ENCODE measurements at places on chromosomes 6 and 20.
A peak's percentile ranks its signal among the peaks of the same experiment; 100 is the strongest.

DNA sequence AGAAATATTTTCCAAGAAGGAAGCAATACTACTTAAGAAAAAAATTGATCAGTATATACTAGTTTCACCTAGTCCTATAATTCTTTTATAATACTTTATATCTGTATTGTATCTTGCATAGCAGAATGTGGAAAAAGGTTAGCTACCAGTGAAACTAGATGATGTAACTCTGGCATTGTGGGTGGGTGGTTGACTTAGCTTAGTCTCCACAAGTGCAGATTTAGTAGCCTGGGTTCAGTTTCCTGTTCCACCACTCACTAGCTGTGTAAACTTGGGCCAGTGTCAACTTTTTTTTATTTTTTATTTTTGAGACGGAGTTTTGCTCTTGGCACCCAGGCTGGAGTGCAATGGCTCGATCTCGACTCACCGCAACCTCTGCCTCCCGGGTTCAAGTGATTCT is 2.0 kb downstream of the MUC21 start:
- no peak for DNase-seq

GRCh38 chr6:127347178-127347577 is 3.8 kb upstream of the ECHDC1 start:
- DNase-seq, result no peak

- DNase-seq, result peak; percentile 80
Observed at GRCh38 chr20:3818155-3819151, 1.9 kb upstream of the AP5S1 start.

- no peak for DNase-seq
Observed at GRCh38 chr6:39407446-39407993, 85.0 kb upstream of the KCNK16 start.

- DNase-seq, result peak; percentile 3
Observed at GRCh38 chr6:116059713-116060571, 749 bp downstream of the FRK start.

DNA sequence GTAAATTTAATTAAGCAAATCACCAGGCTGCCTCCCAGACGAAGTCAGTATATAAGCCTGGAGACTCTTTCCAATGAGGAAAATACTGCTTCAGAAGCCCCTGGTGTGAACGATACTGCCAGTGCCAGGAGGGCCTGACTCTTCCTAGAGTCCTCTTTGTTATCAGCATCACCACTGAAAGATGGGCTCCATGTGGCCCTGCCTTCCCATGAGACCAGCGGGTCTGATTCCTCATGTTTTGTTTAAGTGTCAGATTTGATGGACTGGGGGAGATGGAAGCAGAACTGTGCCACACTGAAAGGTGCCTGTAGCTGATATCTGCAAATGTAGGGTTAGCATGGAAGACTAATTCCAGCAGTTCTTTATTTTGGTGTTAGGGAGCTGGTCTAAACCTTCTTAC is 7.9 kb downstream of the NQO2 start:
- no peak for DNase-seq

- DNase-seq, result peak; percentile 68
Observed at GRCh38 chr6:41371461-41371991, 36.1 kb downstream of the NCR2 start.

- DNase-seq, result no peak
Observed at GRCh38 chr20:46004889-46005473, 3.7 kb upstream of the MMP9 start.

DNA sequence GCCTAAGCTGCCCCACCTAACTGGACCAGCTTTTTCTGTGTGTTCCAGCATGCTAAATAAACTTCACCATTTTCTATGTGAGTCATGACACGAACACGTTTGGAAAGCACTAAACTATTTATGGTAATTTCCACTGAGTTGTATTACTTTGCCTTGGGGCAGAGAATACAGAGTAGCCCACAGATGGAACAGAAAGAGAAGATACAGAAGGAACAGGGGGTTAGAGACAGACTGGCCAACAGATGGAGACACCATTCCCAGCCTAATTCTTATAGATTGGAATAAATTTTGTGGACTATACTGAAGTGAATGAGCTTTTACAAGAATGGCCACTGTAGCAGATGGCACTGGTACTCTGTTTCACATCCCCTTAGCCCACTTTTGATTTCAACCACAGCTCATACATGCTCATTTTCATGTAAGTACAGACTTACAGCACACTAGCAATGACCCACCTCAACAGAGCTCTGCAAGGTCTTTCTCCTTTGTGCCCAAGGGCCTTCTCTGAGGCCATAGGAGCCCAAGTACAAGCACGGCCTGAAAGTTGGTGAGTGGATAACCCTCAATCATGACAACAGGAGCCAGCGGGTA is 13.1 kb upstream of the NT5DC1 start:
- peak; percentile 37 for DNase-seq

GRCh38 chr6:132512342-132512637 is 626 bp downstream of the STX7 start:
- DNase-seq, result no peak

DNA sequence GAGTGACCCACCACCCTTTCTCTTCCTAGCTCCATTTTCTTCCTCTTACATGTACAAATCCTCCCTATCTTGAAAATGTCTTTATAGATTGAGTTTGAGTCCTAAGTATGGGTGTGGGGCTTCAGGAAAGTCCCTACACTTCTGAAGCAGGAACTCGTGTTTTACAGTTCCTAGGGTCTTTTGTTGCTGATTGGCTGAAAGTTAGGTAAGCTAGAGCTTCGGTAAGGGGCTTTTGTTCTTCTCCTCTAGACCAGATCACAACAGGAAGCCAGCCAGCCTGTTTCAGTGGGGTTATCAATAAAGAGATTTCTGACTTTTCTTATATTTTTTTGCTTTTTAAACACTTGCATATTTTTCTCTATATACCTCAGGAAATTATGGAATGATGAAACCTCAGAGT is 51.3 kb downstream of the CNR1 start:
- no peak for DNase-seq

DNA sequence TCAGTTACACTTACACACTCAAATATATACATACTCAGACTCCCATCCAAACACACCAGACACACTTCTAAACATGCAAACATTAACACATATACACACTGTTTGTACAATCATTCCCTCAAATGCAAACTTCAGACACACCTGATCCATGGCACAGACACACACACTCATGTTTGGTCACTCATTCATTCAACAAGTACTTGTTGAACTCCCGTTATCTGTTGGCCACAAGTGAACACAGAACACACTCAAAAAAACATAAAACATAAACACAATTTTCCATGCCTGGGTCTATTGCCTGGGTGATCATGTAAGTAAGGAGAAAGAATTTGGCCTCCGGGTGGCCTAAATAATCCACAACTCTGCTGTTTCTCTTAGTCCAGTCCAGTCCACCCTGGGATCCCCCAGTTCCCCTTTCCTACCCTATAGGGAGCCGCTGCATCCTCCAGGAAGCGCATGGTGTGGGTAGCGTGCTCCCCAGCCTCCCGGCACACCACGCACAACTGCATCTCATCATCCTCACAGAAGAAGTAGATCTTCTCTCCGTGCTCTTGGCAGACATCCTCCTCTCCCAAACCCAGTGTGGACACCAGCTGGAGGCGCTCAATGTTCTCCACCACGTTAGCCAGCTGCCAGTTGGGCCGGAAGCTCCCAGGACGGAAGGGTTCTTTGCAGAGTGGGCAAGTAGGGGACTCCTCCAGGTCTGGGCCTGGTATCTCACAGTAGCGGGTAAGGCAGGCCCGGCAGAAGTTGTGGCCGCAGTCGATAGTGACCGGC is 815 bp downstream of the TRIM10 start:
- DNase-seq, result no peak

DNA sequence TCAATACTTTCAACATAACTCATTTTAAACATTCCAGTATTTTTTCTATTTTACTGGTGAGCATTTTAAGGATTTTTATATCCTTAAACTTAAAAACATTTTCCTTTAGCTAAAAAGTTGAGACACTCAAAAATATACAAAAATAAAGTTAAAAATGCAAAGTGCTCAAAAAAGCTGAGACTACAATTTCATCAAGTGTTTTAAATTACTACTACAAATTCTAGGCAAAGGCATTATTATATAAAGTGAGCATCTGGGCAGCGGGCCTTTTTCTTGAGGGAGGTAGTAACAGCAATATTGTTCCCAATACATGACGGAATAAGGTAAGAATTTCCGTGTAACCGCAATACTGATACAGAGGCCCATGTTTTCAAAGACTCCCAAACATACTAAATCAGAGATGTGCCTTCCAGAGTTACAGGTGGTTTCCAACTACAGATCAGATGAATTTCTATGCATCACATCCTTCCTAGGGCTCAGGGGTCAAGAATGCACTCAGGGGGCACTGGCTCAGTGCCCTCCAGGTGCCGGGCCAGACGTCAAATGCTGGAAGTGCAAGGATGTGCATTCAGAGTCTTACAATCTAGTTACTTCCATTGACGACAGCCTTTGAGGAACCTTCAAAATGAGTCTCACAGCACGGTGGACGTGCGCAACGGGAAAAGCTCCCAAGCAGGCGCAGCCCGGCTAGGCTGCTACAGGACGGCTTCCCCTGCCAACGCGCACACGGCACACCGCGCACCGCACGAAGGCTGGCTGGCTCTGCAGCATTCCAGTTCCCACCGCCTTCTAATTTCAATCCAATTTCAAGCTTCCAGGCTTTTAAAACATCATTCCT is 1.7 kb downstream of the PHF10 start:
- peak; percentile 67 for DNase-seq

GRCh38 chr6:722077-722524 is 29.2 kb upstream of the EXOC2 start:
- DNase-seq, result peak; percentile 89

GRCh38 chr6:130282234-130282995 is 59.7 kb upstream of the SAMD3 start:
- peak; percentile 45 for DNase-seq

- DNase-seq, result no peak
Observed at GRCh38 chr6:162387718-162388382, 339.7 kb downstream of the PRKN start.

- DNase-seq, result no peak
Observed at GRCh38 chr6:13411484-13411883, 75.9 kb downstream of the GFOD1 start.

DNA sequence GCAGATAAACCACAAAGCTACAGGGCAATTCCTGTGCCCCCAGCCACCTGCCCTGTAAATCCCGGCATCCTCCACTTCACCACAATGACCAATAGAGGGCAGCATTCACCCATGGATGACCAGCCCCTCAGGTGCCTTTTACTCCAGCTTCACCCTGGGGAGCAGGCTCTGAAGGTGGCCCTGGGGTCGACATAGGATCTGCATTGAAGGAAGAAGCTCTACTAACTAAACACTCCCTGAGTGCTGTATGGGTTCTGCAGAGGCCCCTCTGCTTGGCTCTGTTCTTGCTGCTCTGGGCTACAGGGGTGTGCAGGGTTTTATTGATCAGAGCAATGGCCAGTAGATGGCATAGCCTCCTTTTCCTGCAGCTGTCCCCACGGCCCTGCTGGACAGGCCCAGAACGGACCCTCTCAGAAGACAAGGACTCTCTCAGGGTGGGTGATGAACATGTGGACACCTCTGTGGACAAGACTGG is 20.3 kb downstream of the CST4 start:
- peak; percentile 83 for DNase-seq

DNA sequence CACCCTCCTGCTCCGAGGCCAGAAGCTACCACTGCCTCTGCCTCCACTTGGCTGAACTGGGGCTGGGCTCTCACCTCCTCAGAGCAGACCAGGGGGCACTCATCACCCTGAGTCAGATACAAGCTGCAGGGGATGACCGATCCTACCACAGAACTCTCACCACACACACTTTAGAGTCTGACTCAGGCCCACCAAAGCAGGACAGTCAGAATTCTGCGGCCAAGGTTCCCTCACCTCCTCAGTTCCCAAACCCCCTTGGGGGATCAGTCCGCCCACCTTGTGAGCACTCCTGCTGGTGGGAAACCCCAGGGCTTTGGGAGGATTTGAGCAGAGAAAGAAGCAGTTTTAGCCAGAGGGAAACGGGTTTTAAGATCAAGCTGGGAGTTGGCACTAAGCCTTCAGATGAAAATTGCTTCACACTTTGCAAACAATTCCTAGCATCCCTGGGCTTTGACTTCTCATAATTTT is 587.8 kb upstream of the JAG1 start:
- peak; percentile 68 for DNase-seq

GRCh38 chr6:16739329-16739801 is 21.9 kb downstream of the ATXN1 start:
- DNase-seq, result peak; percentile 34

- peak; percentile 36 for DNase-seq
Observed at GRCh38 chr20:23350904-23351838, 580 bp downstream of the NXT1 start.

GRCh38 chr6:27743787-27744186 is 168.4 kb downstream of the OR2B2 start:
- DNase-seq, result no peak

GRCh38 chr6:25054469-25054868 is 118.7 kb upstream of the RIPOR2 start:
- DNase-seq, result peak; percentile 67

- no peak for DNase-seq
Observed at GRCh38 chr6:167697316-167697715, 129.4 kb upstream of the AFDN start.

GRCh38 chr20:63736893-63737694 is 630 bp downstream of the LIME1 start:
- peak; percentile 8 for DNase-seq

GRCh38 chr6:18997375-18997826 is 610.3 kb downstream of the RNF144B start:
- peak; percentile 68 for DNase-seq

GRCh38 chr6:46704562-46704961 is 16.9 kb downstream of the TDRD6 start:
- no peak for DNase-seq

DNA sequence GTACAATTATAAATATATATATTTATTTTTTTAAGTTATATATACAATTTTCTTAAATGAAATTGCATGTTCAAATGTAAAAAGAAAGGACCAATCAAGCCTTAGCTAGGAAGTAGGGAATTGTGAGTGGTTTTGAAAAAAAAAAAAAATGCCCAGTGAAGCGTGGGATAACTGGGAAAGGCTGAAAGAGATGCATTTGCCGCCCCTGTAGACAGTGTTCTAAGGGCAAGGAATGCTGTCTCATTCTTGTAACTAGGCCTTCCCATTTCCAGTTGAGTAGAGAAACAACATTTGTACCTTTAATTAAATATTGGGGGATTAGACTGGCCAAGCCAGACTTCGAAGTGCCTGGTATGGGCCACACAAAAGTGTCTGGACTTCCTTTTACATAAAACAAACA is 430.1 kb upstream of the SLC35B3 start:
- no peak for DNase-seq

GRCh38 chr6:90444160-90444714 is 142.6 kb downstream of the MAP3K7 start:
- DNase-seq, result no peak

DNA sequence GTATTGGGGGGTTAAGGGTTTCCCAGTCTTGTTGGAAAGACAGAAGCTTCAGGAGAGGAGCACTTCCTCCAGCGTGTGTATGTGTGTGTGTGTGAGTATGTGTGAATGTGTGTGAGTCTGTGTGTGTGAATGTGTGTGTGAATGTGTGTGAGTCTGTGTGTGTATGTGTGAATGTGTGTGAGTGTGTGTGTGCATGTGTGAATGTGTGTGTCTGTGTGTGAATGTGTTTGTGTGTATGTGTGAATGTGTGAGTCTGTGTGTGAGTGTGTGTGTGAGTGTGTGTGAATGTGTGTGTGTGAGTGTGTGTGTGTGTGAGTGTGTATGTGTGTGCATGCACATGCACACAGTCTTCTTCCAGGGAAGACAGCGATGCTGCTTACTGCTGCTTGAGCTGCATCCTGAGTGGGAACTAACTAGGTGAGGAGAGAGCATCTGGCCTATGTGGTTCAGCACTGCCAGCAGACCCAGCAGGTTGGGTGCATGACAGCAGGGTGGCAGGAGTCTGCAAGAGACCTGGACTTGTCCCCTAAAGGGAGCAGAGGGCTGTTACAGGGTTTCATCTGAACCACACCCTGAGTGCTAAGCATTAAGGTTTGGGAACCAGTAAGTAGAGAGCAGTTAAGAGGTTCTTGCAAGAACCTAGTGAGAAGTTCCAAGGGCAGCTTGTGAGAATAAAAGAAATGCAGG is 22.7 kb upstream of the CCND3 start:
- DNase-seq, result no peak

Data from GM03348 (cell line).